Stimulated activated CD4-positive, alpha-beta T cell treated with anti-CD3 and anti-CD28 coated beads, Interleukin-2, amount 100 ng/mL, for 48 hours (primary cell): ENCODE measurements at places on chromosomes 5 and 9.

DNA sequence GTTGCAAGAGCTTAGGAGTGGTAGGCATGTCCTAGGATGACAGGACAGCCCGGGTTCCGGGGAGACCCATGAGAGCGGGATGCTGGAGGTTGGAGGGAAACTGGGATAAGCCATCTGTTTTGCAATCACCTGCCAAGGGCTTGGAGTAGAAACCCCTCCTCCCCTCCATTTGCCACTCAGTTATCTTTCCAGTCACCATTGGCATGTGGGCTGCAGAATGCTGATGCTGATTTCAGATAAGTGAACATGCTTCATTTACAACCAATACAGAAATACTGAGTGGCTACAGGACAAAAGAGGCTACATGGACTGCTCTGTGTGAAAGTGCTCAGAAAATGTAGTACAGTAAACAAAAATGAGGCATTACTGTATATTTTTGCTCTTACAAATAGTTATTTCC, 93.4 kb upstream of the KIF2A start:
- DNase-seq, result no peak

DNA sequence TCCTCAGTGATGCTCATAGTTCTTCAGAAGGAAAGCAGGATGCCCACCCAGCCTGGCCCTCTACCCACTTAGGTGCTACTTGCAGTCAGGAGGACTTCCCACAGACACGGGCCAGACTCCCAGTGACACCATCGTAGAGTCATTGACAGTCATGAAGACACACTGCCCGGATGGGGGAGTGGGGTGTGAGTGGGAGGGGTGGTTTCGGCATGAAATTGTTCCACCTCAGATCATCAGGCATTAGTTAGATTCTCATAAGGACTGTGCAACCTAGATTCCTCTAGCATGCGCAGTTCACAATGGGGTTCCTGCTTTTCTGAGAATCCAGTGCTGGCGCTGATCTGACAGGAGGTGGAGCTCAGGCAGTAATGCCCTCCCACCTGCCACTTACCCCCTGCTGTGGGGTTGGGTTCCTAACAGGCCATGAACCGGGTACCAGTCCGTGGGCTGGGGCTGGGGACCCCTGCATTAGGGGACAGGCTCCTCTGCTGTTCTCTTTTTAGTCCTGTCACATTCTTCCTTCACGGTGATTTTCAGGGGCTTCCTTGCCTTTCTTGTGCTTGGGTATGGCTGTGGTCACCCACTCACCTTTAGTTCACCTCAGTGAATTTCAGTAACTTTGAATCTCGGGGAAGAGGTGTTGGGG, 88.2 kb upstream of the ANKRD55 start:
- DNase-seq, result no peak

DNA sequence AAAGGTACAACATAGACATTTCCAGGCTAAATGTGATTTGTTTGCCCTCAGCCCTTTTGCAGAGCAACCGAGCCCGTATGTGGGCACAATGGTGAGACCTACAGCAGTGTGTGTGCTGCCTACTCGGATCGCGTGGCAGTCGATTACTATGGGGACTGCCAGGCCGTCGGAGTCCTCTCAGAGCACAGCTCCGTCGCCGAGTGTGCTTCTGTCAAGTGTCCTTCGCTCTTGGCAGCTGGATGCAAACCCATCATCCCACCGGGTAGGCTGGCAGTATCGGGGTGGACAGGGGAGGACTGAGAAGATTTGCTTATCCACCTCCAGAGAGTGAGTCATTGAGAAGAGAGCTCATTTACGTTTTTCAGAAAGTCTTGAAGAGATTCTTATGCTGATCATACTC, 17.8 kb upstream of the GLIPR2 start:
- DNase-seq, result no peak

- DNase-seq, result no peak
These were observed 123.0 kb upstream of the MTAP start for GRCh38 chr9:21679432-21679831.

- peak; percentile 62 for DNase-seq
These were observed at the start of gene DRD1 for GRCh38 chr5:175444060-175444904. TSS of gene DRD1 (minus strand) at chr5:175444182. CDS start at chr5:175443099, 1,083 bp downstream.
